Activated CD8-positive, alpha-beta memory T cell treated with anti-CD3 and anti-CD28 coated beads for 4 hours (primary cell): ENCODE measurements at places on chromosomes 16 and 17.

DNA sequence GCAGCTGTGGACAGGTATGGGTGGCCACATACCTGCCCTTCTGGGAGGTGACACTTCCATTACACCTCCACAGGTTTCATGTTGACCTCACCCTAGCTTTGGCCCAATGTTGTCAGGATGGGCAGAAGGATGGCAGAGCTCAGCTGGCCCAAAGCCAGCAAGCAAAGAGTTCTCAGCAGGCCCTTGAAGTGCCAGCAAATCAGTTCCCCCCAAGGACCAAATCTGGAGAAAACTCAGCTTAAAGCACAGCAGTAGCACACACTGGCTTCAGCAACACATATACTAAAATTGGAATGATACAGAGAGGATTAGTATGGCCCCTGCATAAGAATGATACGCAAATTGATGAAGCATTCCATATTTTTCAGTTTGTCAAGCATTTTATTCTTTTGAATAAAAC is 13.4 kb downstream of the ARL4D start:
- no peak for DNase-seq

DNA sequence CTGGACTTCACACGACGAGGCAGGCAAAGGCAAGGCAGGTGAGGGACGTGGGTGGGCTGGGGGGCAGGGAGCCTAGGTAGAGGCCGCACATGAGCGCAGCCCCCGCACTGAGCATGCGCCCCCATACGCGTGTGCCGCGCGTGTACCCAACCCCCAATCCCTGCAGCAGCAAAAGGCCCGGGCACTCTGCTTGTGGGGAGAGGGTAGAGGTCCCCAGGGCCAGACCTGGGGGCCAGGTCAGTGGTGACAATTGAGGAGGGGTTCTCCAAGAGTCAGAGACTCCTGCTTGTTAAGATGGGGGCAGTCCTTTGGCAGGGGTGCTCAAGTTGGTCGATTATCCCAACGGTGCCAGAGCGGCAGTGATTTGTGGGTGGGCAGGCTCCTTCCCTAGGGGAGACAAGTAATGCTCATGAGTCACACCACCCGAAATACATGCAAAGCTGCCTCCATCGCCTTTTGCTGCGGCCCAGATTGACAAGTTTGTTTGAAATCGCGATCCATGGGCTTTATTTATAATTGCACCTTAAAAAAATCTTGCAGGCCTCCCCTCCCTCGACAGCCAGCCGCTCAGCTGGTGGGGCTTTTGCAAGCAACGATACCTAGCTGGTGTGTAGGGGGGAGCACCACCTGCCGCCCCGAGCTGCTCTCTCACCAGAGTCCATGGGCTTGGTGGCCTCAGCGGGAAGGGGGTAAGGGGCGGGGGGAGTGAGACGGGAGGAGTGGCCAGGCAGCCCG is 1.1 kb upstream of the GIT1 start:
- no peak for DNase-seq

DNA sequence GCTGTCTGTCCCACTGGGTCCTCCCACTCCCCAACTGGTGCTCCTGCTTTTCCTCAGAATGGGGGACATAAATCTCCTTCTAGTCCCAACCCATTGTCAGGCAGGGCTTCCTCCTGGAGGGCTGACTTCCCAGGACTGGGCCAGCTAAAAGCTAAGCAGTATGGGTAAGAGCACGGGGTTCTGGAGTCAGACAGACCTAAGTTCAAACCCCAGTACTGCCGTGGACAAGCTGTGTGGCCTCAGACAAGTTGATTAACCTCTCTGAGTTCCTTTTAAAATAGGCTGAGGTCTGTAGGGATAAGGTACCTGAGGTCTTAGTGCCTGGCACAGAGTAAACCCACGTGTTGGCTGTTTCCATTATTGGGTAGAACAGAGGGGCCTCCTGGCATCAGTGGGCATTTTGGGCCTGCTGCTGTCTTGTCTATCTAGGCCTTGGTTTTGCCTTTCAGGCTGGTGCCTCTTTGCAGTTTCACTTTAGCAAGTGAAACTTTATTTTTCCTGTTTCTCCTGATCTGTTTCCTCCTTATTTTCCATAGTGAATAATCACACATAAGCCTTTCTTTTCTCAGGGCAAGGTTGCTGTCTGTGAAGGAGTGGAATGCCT is 114.6 kb downstream of the PRKCB start:
- DNase-seq = no peak

DNA sequence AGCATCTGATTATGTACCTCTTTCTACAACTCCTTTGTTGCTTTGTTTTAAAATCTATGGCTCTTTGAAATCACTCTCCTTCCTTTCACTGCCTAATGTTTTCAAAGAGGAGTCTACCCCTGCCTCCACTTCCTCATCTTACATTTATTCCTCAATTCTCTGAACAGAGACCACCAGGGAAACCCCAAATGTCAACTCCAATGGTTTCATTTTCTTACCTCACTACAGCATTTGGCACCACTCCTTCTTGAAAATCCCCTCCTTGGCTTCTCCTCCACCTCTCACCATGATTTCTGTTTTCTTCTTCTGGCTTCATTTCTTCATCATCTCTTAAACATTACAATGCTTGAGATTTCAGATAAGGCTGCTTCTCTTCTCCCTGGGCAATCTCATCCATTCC is 2.4 kb upstream of the PIK3R5 start:
- DNase-seq = no peak

DNA sequence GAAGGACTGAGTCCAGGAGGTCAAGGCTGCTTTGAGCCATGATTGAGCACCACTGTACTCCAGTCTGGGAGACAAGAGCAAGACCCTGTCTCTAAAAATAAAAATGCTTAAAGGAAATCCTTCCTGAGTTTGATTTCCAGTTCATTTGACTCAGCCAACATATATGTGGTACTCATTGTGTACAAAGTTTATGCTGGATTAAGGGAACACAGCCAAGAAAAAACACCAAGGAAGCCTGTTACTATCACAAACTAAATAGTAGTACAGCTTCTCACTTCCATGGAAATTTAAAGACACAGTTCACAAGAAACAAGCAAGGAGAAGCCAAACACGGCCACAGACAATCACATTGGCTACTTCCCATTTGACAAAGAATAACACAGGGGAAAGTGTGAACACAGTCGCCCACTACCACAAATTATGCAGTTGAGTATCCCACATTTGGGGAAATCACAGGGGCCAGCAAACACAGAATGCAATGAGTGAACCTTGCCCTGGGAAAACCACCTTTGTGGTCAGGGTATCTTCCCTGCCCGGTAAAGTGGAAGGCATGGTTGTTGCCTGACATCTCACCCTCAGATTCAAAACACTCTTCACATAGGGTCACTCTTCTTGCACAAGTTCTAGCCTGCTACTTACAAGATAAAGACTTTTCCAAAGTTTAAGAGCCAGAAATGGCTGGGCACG is 14.5 kb downstream of the TEX14 start:
- DNase-seq = no peak

DNA sequence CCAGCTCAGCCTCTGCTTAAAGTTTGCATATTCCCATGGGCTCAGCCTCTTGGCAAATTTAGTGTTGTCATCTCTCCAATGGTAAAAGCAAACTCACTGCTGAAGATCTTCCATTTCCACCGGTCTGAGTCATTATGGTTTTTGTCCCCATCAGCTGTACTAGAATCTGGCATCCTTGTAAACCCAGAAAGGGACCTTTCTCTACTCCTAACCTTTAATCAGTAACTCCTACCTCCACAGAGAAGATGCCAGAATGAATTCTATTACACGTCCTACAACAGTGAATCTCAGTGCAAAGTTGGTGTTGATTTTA is 45.8 kb downstream of the ZNF652 start:
- no peak for DNase-seq

- no peak for DNase-seq
Measured at GRCh38 chr16:72109300-72109699, 15.7 kb downstream of the DHX38 start.

DNA sequence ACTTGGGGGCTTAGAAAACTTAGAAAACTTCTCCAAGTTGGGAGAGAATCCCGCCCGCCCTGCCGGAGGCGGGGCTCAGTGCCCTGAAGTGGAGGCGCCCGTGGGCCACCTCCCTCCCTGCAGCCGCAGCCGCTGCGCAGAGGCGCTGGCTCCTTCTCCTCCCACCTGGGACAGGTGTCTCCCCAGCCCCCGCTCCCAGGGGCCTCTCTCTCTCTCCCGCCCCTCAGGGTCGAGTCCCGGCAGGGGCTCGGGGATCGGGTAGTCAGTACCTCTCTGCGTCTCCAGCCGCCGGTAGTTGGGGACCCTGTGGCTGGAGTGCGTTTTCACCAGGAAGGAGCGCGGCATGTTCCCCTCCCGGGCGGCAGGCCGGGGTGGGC is 257 bp downstream of the SNAI3 start:
- no peak for DNase-seq

DNA sequence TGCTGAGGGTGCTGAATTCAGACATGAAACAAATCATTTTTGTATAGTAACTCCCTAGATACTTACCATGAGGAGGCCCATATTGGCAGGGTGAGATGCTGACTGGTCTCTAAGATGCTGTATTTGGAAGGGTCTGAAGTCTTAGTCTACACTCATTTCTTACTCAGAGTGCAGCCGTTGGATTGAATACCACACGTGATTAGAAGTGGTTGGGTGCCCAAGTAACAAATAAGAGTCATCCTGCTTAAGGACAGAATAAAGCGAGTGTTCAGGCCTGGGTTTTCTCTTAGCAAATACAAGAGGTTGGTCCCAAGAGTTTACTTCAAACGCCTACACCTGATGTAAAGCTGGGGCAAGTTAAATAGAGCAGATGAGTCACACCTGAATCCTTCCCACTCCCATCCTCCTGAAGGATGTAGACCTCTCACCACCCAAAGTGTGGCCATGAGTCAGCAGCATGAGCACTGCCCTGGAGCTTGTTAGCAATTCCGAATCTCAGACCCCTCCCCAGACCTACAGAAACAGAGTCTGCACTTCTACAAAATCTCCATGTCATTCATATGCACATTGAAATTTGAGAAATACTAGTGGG is 284.6 kb upstream of the CDH5 start:
- no peak for DNase-seq

DNA sequence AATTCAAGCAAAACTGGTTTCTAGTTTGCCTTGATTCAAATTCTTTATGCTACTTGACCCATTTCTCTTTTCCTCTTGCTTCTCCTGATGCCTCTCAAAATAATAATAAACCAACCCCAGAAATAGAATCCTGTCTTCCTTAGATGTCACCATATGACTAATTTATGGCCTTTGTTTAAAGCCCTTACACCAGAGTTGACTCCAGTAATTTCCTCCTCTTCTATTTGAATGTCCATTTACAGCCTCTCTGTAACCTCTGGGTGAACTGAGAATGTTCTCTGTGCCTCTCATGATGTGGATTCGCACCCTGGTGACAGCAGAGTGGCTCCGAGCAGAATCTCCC is 31.5 kb downstream of the ZFHX3 start:
- DNase-seq = no peak

DNA sequence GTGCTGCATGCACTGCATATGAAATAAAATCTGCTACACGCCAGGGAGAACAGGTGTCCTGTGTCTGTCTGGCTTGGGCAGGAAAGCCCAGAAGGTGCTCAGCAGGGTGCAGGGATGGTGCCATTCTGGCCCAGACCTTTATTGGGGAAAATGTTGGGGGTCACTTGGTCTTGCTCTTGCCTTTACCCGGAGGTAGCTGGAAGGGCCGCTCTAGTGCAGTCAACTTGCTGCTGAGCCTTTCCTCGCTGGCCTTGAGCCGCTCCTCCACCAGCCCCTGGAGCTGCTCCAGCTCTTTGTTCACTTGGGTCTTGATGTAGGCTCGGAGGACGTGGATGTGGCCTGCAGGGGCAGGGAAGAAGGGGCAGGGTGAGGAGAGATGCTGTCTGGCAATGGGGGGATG is 4.5 kb downstream of the CFAP119 start:
- DNase-seq = no peak

DNA sequence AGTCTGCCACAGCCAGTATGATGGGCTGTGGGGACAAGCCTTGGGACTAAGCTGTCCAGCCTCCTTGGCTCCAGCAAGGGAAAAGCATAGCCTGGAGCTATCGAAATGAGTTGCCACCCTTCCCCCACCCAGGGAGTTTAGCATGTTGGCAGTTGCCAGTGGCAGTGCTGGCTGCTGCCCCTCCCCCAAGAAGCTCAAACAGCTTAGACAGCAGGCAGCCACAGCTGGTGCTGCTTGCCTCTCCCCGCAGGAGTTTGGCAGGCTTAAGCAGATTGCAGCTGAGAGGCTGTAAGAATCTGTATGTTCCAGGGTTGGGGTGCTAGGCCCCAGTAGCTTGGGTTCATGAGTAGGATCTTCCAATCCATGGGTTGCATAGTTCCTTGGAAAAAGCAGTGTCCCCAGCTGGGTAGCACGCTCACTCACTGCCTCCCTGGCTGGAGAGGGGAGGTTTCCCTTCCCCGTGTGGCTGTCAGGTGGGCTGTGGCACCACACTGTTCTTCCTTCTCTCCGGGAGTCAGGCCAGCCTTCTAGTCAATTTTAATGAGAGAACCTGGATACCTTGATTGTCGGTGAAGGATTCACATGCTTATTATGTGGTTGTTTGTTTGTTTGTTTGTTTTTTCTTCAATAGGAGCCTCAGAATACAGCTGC is 506.1 kb downstream of the CDH11 start:
- no peak for DNase-seq

DNA sequence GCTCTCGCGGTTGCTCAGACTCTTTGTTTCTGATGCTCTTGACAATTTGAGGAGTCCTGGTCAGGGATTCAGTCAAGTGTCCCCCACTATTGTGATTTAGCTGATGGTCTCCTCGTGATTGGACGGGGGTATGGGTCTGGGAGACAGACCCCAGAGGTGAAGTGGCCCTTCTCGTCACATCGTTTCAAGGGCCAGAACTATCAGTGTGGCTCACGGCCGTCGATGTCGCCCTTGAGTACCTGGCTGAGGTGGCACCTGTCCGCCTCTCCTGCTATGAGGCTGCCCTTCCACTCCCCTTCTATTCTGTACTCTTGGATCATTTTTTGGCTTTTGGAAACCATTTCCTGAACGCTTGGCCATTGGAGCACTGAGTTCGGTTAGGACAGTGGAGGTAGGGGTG is 7.4 kb upstream of the MEAK7 start:
- DNase-seq = no peak

GRCh38 chr17:83107656-83108048 is 28.2 kb downstream of the METRNL start:
- DNase-seq = no peak

GRCh38 chr16:89320782-89321501 is 103.4 kb downstream of the ZNF778 start:
- DNase-seq = no peak

DNA sequence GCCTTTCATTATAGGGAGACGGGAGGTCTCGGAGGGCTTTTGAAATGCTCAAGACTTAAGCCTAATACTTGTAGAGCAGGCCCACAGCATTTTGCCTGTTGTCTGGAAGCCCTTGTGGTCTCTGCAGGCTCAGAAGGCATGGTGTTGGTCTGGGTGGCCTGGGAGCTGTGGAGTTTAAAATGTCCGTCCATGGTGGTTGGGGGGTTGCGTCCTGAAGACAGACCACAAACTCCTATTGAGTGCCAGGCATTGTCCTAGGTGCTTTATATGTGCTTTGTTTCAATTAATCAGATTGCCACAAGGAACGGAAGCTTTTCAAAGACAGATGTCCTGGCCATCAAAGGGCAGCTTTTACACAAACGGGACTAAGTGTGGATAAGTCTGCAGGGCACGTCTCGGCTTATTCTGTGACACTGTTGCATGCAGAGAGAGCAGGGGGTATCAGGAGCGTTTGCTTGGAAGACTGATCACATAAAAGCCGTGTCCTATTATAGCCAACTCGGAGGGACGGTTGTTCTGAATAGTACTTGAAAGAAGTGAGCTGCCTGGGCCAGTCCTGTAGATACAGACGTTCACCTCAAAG is 7.8 kb downstream of the NTN1 start:
- no peak for DNase-seq
